ENCODE measurements at places on chromosomes 12 and 14.

DNA sequence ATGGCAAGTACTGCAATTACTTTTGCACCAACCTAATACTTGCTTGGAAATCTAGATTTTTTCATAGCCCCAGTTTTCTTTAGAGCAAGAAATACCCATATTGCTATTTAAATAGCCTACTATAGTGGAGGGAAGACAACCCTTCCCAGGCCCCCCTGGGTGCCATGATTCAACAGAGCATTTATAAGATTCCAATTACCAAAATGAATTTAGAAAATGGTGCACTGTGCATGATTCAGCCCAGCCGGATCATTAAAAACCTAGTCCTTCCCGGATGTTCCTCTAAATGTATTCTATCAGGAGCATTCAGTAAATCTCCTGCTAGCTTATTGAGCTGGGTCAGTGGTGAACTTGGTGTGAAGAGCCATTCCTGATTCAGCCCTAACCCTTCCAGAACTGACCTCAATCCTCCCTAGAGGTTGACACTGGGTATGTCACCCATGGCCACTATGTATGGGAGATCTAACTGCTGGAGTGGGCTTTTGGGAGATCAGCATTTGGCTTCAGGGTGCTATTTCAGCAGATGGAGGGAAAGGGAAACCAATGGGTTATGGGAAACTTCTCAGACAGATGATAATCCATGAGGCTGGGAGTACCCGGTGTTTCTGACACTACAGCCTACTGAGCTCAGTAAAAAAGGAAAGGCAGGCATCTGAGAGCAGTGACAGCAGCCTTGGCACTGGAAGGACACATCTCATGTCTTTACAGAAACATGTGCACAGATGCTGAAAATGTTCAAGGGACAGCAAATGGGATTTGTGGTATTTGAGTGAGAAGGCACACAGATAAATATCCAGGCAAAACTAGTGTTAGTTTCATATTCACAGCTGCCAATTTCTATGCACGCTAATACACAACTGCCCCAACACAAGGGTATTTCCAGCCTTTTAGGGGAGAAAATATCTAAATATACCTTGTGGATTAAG is 258.9 kb downstream of the DPF3 start:
- DNase-seq = no peak

DNA sequence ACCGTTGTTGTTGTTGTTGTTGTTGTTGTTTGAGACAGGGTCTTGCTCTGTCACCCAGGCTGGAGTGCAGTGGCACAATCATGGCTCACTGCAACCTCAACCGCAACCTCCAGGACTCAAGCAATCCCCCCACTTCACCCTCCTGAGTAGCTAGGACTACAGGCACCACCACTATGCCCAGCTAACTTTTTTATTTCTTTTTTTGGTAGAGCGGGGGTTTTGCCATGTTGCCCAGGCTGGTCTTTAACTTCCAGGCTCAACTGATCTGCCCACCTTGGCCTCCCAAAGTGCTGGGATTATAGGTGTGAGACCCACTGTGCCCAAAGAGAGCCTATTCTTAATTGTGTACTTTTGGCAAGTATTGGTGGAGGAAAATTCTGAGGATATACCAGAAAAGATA is 25.7 kb downstream of the MOK start:
- DNase-seq = no peak

- DNase-seq = peak; percentile 70
Observed at GRCh38 chr12:58893495-58893894, 26.8 kb downstream of the LRIG3 start.

GRCh38 chr12:131137009-131137835 is 183.5 kb downstream of the ADGRD1 start:
- no peak for DNase-seq

DNA sequence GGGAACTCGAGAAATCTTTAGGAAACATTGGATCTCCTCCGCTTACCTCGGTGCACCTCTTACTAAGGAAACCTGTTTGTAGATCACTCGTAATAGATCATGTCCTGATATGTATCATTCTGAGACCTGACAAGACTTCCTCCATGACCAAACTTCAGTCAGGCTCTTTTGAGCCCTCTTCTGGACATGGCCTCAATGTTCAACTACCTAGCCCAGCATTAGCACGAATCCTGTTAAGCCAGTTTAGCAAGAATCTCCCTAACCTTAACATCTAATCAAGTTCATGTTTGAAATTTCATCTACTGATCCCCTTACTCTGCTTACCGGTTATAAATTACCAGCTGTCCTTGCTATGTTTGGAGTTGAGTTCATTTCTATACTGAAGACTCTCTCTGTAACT is 713.9 kb upstream of the USP15 start:
- DNase-seq = no peak

DNA sequence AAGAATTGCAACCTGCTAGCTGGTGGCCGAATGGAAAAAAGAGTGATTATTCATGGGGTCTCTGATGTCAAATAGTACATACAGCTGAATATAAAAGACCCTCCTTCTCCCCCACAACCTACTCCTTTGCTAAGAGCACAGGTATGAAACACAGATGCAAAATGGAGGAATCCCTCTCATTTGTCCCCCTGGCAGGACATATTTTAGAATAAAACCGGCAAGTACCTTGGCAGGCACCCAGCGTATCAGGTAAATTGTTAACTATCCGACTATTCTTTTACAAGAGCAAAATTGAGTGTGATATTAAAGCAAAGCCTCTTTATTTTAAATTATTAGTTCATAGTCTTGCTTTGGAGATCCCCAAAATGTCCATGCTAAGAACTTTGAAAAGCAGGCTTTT is 73.7 kb upstream of the USP44 start:
- no peak for DNase-seq

Data from fibroblast of mammary gland (primary cell).